Activated naive CD8-positive, alpha-beta T cell treated with anti-CD3 and anti-CD28 coated beads for 36 hours (primary cell): ENCODE measurements at places on chromosomes 6 and 20. TPM values are rescaled to one million over a fixed set of nuclear protein-coding genes. Genes with fewer than 3 reads are reported as not detected.
A peak's percentile ranks its signal among the peaks of the same experiment; 100 is the strongest.

GRM1 gene
- total RNA-seq: not detected

HDAC2 gene
- 115 TPM for total RNA-seq

FRK gene
- 0.06 TPM for total RNA-seq

GRCh38 chr6:26312096-26312463 lies 52.9 kb upstream of the BTN3A2 start:
- peak overlapping the region; percentile 73 for H3K27ac ChIP-seq
- peaks cover 41% of the 10 kb centered on the region for H3K4me1 ChIP-seq
- peaks cover 3% of the 10 kb centered on the region for H3K36me3 ChIP-seq

SMLR1 gene
- total RNA-seq: not detected

MICB gene
- total RNA-seq: 17.7 TPM

DBNDD2 gene
- 18.1 TPM for total RNA-seq

- no peak overlapping the region for H3K4me3 ChIP-seq
- peaks cover 8% of the 10 kb centered on the region for H3K27me3 ChIP-seq
- H3K4me1 ChIP-seq: peaks cover 8% of the 10 kb centered on the region
- peaks cover 3% of the 10 kb centered on the region for H3K36me3 ChIP-seq
Observed at GRCh38 chr20:53138454-53139262, 166.5 kb downstream of the TSHZ2 start.

GRCh38 chr20:10524643-10525042 lies 89.5 kb downstream of the SLX4IP start:
- no peak overlapping the region for H3K27ac ChIP-seq
- DNase-seq: no peak
- peaks cover 15% of the 10 kb centered on the region for H3K4me1 ChIP-seq
- no peaks in the 10 kb centered on the region for H3K27me3 ChIP-seq
- no peak overlapping the region for H3K4me3 ChIP-seq

DNA sequence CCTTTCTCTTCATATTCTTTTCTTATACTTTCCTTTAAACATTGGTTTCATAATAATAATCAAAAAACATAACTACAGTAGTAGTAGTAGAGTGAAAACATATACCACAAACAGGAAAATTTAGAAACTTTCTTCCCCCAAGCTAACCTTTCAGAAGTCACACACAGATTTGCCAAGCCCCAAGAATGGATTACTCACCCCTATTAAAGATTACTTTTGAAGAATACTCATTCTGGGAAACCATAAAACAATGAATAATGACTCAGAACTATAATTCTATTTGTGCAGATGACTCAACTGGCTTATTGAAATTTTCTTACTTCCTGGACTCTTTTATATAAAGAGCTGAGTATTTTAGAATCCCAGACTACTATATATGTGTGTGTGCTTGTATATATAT lies 119.4 kb upstream of the GJE1 start:
- H3K27ac ChIP-seq: peak overlapping the region; percentile 59
- H3K36me3 ChIP-seq: peaks cover 4% of the 10 kb centered on the region
- DNase-seq: no peak
- H3K4me3 ChIP-seq: no peak overlapping the region
- H3K4me1 ChIP-seq: peaks cover 21% of the 10 kb centered on the region

- DNase-seq: no peak
- H3K27me3 ChIP-seq: no peaks in the 10 kb centered on the region
- H3K27ac ChIP-seq: no peak overlapping the region
- H3K4me3 ChIP-seq: no peak overlapping the region
- H3K4me1 ChIP-seq: no peaks in the 10 kb centered on the region
Observed at GRCh38 chr20:17627101-17627955, 54.7 kb downstream of the RRBP1 start.

GRCh38 chr20:54139188-54139587 lies 34.6 kb downstream of the CYP24A1 start:
- no peak overlapping the region for H3K4me3 ChIP-seq
- H3K36me3 ChIP-seq: no peaks in the 10 kb centered on the region
- H3K4me1 ChIP-seq: no peaks in the 10 kb centered on the region
- H3K27me3 ChIP-seq: peaks cover 5% of the 10 kb centered on the region
- no peak overlapping the region for H3K27ac ChIP-seq
- no peak for DNase-seq
